ENCODE measurements at places on chromosomes 12 and 14.

- no peak for DNase-seq
These were observed 67.0 kb downstream of the DIP2B start for GRCh38 chr12:50571786-50572185.

DNA sequence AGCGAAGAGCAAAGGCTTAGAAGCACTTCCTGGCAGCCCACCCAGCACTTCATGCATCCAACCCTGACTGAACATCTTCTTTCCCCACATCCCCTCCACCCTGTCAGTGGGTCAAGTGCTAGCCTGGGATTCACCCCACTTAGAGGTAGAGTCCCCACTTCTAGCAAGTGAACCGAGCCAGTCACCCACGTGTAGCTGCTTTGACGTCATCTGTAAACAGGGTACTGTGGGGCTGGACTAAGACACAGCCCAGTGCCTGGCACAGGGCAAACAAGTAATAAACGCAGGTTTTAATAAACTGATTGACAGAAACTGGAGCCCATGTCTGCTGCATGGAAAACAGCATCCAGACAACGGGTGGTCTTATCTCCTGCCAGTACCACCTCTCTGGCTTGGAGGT, 61.7 kb downstream of the ITPK1 start:
- DNase-seq = no peak

GRCh38 chr14:66111891-66112290, 374.3 kb upstream of the CCDC196 start:
- no peak for DNase-seq

DNA sequence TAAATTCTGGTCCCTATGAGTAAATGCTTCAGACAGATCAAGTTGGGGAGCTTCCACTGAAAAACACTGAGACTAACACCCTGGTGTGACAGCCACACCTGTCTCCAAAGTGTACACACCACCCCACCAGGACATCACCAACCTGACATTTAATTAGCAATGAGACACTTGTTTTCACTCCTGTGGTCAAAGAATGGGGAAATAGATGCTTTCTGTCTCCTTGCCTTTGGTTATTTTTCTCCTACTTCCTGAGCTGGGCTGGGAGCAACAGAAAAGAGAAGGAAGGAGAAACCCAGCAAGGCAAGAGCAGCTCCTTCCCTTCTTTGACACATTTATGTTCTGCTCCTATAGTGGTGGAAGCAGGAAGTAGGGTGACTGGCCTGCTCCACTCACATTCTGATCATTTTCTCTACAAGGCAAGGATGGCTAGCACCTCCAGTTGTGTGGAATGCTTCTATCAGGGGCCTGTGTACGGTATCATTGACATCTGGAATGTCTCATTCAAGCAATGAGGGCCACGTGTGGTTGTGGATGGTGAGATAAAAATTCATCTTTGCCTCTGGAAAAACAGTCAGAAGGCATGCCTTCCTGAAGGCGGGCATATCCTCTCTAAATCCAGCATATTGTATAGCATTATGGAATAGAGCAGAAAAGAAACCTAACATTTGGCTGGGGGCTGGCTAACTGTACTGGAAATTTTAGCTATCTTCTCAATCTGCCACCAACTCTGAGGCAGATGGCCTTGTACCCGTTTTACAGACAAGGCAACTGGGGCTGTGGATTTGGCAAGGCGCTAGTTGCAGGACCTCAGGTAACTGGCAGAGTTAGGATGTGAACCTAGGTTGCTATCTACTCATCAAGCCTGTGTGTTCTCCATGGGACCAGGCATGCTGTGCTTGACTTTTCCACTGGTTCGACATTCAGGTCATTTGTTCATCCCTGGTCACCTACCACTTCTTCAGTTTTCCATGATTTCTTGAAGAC, 24.8 kb upstream of the LGALS3 start:
- no peak for DNase-seq

GRCh38 chr12:94206886-94207285, 58.5 kb downstream of the PLXNC1 start:
- DNase-seq = no peak

DNA sequence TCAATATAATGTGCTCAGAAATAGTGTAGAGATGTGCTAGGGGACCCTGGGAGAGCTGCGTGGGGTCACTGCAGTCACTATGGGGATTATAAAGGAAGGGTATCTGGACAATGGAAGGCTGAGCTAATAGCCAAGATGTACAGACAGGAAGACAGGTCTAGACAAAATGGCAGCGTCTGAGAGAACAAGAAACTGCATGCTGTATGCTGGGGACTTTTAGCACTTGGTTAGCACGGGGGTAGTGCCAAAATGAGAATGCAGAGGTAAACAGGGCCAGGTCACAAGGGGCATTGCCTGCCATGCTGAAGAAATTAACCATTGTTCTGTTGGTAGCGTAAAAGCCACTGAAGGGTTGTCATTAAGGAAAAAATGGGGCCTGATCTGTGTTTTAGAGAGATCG, 308.2 kb downstream of the EMP1 start:
- no peak for DNase-seq

Data from stimulated activated CD4-positive, alpha-beta T cell treated with anti-CD3 and anti-CD28 coated beads, TNF-alpha, amount 100 ng/mL, for 4 hours (primary cell).